ENCODE measurements at places on chromosomes 2 and 18.

- DNase-seq, result no peak
Measured at GRCh38 chr2:23423873-23424680, 39.1 kb downstream of the KLHL29 start.

GRCh38 chr2:72115110-72116080 is 32.3 kb downstream of the CYP26B1 start:
- no peak for DNase-seq

GRCh38 chr2:58739033-58739432 is 497.9 kb upstream of the FANCL start:
- DNase-seq, result no peak

DNA sequence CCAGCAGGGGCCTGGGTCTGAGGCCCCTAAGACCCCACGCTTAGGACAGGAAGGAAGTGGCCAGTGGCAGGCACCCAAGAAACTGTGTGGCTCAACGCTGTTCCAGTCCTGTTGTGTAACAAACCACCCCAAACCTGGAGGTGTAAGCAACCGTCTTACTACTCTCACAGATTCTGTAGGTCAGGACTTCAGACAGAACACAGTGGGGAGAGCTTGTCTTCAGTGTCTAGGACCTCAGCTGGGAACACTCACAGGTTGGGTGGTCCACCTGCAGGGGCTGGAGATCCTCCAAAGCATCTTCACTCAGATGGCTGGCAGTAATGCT is 123.0 kb downstream of the KLHL29 start:
- DNase-seq, result peak; percentile 66

- DNase-seq, result no peak
Measured at GRCh38 chr18:63267975-63268721, 51.4 kb downstream of the BCL2 start.

Data from NB4 (cell line).